ENCODE measurements at places on chromosomes 4 and X.
A peak's percentile ranks its signal among the peaks of the same experiment; 100 is the strongest.

DNA sequence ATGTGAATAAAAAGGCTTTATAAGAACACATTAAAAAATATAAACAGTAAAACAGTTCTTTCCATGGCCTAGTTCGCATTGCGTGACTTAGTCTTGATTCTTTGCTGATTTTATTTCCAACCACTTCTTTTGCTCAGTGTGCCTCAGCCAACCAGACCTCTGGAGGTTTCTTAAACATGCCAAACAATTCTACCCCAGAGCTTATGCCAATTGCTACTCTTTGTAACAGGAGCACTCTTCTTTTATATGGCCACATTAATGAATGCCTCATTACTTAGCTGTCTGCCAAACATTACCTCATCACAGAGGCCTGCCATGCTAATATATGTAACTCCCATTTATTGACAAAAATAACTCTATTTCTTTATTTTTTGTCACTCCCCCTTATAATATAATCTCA is 202.3 kb downstream of the NDST4 start:
- DNase-seq = no peak

DNA sequence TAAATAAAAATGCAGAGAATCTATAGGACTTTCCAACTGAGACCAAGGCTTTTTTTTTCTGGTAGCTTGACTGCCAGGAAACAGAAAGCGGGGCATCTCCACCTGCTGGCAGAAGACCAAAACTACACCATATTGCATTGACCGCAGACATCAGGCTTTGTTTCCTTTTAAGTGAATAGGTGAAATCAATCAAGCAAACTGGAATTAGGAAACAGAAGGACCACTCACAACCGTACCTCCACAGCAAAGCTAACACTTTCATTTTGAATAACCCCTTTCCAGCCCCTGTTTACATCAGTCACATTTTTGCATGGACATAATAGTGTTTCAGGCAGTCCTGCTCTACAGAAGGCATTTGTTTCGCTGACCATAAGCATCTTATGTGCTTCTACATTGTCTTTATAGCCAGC is 218.2 kb downstream of the IDS start:
- peak; percentile 73 for DNase-seq

GRCh38 chr4:57443308-57443707 is 333.1 kb upstream of the IGFBP7 start:
- DNase-seq = no peak

- DNase-seq = no peak
Measured at GRCh38 chr4:14910411-14910810, 91.9 kb upstream of the CPEB2 start.

DNA sequence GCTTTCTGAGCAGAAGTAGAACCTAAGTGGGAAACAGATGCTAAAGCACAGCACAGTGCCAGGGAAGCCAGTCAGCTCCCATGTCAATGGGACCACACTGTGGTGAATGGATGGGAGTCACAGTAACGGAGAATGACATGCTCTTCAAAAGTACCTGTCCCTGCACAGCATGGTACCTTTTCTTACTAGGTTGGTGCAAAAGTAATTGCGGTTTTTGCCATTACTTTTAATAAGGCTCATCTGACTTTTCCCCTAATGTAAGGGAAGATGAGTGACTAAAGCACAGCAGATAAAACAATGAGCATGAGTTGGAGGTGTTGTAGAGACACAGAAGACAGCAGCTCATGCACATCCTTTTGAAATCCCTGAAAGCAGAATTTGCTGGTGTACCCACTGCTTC is 62.3 kb downstream of the CCNG2 start:
- no peak for DNase-seq

- no peak for DNase-seq
Measured at GRCh38 chr4:27040356-27040755, 179.7 kb downstream of the STIM2 start.

DNA sequence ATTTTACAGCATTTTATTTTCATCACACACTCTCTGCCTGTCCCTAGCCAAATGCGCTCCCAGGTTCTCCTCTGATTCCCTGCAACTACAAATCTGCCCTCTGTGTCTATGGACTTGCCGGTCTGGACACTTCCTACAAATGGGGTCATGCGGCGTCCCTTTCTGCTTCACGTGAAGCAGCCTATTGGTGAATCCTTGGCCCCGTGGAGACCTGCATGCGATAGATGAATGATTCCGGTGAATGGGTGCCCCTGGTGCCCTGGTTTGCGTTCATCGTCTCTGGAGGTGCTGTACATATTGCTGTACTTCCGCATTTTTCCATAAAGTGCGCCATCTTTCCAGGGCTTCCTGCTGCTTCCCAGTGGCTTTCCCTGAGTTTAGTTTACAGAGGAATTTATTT is 27.5 kb upstream of the CLCN4 start:
- no peak for DNase-seq

GRCh38 chr4:89781321-89781720 is 55.6 kb downstream of the SNCA start:
- no peak for DNase-seq

DNA sequence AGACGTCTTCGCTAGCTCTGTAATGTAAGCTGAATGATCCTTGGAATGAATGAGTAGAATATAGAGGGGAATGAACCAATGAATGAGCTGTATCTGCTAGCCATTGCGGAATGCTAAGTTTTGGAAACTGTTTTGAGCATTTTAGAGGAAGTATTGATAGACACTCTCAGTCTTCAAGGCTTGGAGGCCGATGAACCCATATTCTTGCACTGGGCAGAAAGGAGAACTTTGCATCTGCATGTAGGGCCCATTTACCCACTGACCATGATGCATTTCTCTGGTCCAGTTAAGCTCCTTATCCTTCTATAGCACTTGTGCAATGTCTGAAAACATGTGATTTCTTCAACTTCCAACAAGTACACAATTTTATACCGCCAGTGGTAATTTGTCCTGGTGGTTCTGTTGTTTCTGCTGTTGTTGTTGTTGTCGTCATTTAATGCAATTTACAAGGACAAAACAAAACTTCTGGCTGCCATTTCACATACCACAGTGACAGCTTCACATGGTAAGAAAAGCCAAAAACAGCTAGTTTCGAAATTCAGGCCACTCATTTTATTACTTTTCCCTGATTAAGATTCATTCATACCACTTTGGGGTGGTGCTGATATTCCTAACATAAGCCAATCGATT is 85.0 kb upstream of the MTM1 start:
- no peak for DNase-seq

DNA sequence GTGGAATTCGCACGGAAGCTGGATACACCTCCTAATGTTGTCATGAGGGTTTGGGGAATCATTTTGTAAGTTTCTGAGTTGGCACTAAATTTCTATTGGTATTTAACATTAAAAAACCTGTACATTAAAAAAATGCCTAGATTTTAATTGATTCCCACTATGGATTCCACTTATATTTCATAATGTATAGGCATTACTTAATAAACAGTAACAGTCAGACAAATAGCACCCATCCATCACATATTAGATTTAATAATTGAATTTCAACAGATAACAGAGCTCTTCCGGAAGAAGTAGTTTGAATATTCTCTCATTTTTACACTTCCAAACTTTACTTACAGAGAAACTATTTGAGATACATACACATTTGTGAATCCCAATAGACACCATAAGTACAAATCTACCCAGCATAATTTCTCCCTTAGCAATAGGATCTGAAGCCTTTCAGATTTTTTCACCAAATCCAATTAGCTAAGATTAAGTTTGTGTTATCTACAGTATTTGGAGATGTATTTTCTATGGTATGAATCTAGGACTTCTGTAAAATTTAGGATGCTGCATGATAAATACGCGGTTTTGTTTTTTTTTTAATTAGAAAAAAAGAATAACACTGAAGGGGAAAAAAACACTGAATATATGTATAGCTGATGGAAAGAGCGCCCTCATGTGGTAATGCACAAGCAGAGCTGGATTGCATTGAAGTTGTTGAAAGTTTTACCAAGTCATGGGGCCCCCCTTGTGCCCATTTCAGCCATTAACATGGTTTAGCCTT is 12.2 kb upstream of the ODAM start:
- DNase-seq = peak; percentile 75

- no peak for DNase-seq
Measured at GRCh38 chr4:122635205-122635604, 14.3 kb upstream of the IL21 start.

DNA sequence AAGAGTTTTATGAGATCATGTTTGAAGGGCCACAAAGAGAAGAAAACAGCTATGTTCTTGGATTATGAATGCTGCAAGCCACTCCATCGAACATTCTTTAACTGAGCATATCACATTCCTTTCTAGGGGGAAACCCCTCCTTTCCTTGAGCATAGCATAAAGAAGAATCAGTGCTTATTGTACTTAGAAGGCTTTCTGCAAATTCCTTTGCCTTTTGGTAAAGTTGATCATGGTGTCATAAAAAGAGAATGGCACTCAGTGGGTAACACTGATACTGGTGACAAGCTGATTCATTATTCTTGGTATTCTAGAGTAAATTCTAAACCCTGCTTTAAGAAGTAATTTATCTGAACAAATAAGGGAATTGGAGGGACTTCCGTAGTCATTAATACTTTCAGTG is 88.5 kb upstream of the GPR34 start:
- DNase-seq = no peak

DNA sequence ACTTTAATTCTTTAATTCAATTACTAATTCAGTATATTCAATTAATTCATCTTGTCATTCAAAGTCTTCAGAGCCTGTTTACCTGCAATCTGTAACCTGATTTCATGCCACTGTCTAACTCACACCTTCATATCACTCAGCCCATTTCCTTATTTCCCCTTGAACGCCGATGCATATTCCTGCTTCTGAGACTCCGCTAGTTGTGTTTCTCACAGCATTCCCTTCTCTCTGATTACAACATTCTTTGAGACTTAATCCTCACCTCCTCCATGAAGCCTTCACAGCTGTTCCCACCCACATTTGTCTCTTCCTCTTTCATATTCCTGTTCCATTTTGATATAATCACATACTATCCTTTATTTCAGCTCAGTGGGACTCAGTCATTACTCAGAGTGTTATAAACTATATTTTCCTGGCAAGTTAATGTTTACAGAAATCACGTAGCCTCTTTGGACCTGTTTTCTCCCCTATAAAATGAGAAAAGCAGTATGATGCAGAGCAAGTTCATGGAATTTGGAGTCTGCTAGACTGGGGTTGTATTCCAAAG is 69.0 kb downstream of the MAP9 start:
- DNase-seq = no peak

DNA sequence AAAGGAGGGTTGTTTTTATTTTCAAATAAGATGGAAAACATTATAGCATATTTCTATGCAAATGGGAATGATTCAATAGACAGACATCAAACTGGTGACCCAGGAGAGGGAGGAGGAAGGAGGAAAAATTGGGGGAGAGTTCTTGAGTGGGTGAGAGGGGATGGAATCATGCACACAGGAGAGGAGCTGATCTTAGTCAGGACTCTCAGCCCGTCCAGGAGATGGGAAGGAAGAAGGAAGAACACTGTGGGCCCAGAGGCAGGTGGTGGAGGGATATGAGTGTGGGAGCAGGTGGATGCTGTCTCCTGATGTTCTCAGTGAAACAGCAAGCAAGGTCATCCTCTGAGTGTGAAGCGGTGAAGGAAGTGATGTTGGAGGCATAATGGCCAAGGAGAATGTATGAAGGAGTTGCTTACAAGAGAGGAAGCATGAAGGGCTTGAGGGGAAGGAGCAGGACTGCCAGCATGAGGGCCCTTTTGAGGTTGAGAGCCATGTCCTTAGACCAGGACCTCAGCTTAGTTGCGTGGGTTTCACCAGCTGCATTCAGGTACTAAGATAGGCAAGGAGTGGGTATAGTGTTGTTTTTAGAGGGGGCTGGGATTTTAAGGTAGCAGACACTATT is 161.7 kb upstream of the NAP1L5 start:
- DNase-seq = peak; percentile 10

GRCh38 chr4:6357476-6357875 is 87.8 kb downstream of the WFS1 start:
- no peak for DNase-seq

All from common myeloid progenitor, CD34-positive (primary cell).